ENCODE measurements at places on chromosomes 6 and 20.

GRCh38 chr6:107716688-107717089, 107.4 kb downstream of the SCML4 start:
- DNase-seq, result peak; percentile 67

DNA sequence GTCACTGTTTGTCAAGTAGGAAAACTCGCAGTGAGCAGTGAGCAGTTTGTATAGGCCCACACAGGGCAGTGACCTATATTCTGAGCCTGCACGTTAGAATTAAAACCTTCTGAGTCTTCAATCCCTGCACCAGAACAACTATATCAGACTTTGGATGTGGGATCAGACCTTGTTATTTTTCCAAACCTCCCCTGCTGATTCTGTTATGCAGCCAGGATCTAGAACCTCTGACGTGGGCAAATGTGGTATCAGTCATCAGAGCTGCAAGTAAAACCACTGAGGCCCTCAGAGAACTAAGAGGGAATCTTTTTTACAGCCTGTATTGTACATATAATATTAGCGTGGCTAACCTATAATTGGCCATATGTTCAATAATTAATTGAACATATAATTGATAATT, 32.0 kb upstream of the AKAP7 start:
- DNase-seq, result no peak

DNA sequence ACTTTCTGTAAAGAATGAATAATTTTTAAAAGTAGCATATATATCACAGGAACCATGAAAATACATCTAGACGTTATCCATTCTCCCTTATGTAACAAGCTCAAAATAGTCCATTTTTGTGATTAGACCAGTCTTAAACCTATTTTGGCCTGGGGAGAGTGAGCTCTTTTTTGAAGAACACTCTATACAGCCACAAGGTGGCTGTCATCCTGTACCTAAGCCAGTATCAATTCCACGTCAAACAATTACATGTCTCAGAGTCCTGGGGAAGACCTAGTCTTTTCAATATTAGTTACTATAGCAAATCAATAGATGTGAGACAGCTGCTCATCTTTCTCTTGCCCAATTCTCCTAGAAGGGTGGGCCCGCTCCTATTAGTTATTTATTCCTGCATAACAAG, 28.4 kb downstream of the FBXO5 start:
- no peak for DNase-seq

DNA sequence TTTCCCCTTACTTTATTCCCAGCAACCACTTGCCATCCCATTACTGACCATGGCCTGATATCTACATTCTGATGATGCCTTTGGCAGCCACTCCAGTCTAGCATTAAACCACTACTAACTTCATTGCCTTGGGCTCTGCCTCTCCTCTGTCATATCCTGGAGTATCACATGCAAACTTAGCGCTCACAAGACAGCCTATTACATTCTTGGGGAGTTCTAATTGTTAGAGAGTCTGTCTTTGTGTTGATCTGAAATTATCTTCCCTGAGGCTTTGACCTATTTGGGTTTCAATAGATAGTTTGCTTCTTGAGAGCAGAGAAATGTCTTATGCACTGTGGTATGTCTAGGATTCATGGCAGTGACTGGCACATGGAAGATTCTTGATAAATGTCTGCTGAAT, 40.5 kb upstream of the RAB32 start:
- no peak for DNase-seq

DNA sequence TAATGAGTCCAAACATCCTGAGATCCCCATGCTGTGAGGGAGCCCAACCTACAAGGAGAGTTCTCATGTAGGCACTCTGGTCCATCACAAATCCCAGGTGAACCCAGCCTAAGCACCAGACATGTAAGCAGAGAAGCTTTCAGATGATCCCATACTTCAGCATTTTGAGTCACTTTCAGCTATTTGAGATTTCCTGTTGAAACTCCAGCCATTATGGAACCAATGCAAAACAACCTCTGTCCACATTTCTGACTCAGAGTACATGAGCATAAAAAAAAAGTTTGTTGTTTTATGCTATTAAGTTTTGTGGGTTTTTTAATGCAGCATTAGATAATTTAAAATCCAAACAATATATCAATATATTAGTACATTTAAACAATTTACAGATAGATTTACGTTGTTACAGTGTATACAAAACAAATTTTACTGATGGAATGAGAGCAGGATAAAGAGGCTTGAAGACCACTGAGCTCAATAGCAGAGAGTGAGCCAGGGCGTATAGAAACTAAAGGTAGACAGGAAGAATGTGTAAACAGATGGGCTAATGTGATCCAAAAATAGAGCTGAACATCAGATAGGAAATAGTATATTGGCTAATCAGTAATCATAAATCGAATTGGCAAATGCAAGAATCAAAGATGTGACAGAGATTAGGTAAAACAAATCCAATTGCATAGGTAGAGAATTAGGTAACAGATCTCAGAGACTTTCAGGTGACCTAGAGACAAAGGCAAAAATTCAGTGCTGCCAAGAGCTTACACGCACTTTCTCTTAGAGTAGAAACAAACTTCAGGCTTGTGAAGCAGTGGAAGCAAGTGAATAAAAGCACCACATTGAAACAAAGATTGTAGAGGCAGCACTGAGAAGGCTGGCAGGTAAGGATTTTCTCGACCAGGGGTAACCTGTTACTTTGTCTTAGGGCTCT, 36.2 kb upstream of the PLCB1 start:
- no peak for DNase-seq

GRCh38 chr6:2909718-2910117, 6.6 kb upstream of the SERPINB9 start:
- no peak for DNase-seq

GRCh38 chr20:9330151-9330550, 184.2 kb upstream of the LAMP5 start:
- DNase-seq, result no peak

- no peak for DNase-seq
Observed at GRCh38 chr20:62638679-62639406, 3.5 kb upstream of the SLCO4A1 start.

DNA sequence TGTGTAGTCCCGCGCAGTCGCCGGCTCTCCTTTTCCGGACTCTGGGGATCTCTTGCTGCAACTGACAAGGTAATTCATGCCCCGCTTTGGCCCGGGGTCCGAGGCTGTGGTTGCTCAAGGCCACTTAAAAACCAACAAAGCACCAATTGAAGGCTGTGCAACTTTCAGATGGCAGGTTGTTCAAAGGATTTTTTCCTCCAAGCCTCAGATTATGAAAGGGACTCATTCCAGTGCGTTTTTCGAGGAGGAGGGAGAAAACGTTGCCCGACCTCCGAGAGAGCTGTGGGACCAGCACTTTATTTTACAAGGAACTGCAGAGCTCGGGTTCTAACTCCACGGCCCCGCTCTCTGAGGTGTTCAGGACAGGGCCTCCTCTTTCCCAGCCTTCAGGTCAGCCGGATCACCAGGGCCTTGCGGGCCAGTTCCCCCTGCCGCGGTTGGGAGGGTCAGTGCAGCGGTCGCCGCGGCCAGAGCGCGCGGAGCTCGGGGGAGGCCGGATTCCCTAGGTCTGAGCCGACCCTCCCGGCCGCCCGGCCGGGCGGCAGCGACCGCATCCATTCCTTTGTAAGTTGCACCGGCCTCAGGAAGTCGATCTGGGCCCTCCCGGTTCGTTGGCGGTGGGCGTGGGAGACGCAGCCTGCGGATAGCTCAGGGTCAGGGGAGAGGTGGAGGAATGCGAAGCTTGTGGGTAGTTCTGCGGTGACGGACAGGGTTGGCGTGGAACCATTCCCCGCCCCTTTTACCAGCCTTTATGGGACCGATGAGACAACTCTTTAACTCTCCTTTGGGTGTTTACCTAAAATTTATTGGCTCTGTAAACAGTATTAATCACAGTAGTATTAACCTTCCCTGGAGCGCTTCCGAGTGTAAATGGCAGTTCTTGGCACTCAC, 1.6 kb downstream of the UTRN start:
- no peak for DNase-seq

- DNase-seq, result no peak
Observed at GRCh38 chr20:1456300-1456699, 10.3 kb downstream of the NSFL1C start.

DNA sequence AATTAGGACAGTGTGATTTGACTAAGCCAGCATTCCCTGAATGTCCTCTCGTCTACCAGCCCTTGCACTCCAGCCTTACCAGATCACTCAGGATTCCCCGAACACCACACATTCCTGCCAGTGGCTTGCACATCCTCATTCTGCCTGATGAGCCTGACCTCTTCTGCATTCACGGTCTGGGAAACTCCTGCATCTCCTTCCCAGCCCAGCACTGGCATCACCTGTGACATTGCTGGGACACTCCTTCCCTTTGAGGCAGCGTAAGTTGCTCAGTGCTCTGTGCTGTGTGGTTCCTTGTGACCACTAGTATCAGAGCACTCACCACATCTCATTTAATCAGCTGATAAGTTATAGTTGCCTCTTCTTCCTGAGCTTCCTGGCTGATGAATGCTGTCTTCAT, 17.3 kb downstream of the NCOA7 start:
- DNase-seq, result no peak

GRCh38 chr20:46894579-46894958, at the start of gene EYA2:
Gene EYA2 (plus strand): TSS chr20:46894843. CDS start chr20:46990011, 95,168 bp downstream.
- no peak for DNase-seq

GRCh38 chr6:145119081-145119480, 616.2 kb downstream of the EPM2A start:
- DNase-seq, result no peak

DNA sequence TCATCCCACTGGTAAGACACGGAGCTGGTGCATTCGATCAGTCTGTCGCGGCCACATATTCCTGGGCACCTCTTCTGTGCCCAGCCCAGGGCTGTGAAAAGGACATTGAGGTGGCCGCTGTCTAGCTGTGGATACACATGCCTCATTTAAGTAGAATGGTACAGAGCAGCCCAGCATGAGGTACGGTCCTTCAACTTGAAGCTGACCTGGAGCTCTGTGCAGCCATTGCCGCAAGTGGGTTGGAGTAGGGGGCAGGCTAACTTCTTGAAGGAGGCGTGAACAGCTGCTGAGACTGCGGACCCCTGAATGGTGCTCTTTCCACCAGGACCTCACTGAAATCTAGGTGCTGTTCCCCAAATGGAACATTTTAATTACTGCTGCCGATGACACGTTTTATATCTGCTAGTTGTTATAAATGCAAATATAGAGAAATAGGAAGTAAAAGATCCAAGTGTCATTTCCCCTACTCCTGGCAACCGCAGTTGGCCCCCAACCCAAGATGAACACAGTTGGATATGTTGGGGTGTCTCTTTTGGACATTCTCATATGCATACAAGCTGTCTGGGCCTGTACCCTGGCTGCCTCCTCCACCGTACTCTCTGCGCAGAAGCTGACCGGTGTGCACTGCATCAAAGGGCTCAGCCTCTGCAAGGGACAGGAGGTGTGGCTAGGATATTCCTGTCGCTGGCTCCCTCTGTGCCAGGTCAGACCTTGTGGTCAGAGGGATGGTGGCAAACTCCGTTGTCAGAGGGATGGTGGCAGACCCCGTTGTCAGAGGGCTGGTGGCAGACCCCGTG, 86.1 kb downstream of the CDC5L start:
- DNase-seq, result no peak

GRCh38 chr6:22071270-22072041, 225.4 kb downstream of the PRL start:
- no peak for DNase-seq

- DNase-seq, result no peak
Observed at GRCh38 chr6:159715166-159715565, 12.1 kb upstream of the WTAP start.

GRCh38 chr6:25991785-25992412, 29.3 kb downstream of the TRIM38 start:
- DNase-seq, result peak; percentile 27

- DNase-seq, result no peak
Observed at GRCh38 chr20:17497821-17498580, 33.2 kb downstream of the BFSP1 start.

- DNase-seq, result no peak
Observed at GRCh38 chr6:110063594-110064263, 85.6 kb downstream of the GPR6 start.

DNA sequence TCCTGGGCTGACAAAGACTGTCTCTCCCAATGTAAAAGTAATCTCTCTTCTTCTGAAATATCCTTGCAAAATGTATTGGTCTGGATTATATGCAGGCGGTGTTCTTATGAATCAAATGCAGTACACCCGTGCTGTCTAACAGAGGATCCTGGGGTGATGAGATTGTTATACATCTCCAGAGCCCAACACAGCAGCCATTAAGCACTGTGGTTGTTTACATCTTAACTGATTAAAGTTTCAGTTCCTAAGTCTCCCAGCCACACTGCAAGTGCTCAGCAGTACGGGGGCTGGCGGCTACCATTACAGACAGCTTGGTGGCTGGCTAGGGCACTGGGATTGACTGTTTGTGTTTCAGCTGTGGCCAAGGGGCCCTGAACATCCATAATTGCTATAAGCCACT, 7.0 kb downstream of the UNC93A start:
- DNase-seq, result no peak

GRCh38 chr20:4067600-4068261, 52.4 kb upstream of the RNF24 start:
- DNase-seq, result no peak

DNA sequence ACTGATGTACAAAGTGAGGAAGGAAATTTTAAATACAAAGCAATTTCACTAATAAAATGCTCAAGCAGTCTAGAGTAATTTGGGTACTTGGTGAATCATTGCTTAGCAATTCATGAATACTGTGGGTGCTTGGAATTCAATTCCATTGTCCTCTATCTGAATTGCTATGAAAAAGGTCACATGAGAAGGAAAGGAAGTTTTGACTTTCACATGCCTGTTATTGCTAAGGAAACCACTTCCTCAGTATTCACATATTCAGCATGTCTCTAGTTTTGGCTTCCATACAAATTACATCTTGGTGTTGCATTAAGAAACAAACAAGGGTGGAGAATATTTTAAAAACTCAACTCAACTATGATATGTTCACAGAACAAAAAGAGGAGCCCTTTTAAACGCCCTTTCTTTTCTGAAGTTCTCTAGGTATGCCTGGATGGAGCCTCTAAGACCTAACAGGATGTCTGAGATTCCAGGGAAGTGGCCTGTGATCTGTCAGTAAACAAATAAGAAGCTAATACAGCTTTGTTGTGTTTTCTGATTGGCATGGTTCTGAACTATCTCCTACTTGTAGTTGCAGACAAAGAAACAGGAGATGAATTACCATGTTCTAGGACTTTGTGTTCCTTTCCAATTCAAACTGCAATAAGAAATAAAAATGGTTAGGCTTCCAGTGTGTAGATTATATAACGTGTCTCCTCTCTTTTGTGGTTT, 190.4 kb downstream of the OGFRL1 start:
- no peak for DNase-seq

DNA sequence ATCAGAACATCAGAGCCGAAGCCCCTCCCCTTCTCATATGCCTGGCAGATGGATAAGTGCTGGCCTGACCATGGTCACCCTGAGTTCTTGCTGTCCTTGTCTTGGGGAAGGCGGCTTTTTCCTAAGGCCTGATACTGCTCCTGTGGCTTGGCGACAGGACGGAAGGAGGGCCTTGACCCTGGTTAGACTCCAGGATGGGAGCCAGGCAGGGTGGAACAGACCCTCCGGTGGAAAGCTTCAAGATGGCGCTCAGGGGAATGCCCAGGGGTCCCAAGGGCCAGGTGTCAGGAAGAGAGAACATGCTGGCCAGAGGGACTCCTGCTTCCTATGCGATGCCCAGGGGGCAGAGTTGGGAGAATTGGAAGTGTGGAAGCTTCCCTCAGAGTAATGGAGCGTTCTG, 29.6 kb downstream of the ADA start:
- DNase-seq, result no peak

- no peak for DNase-seq
Observed at GRCh38 chr20:1626528-1627199, 6.9 kb upstream of the SIRPB1 start.

- no peak for DNase-seq
Observed at GRCh38 chr6:141445928-141446628, 686.6 kb upstream of the GJE1 start.

Measured in activated effector memory CD4-positive, alpha-beta T cell treated with Interleukin-2 at 50 U/mL for 16 hours (primary cell).